ENCODE measurements at places on chromosomes 3 and 15.

DNA sequence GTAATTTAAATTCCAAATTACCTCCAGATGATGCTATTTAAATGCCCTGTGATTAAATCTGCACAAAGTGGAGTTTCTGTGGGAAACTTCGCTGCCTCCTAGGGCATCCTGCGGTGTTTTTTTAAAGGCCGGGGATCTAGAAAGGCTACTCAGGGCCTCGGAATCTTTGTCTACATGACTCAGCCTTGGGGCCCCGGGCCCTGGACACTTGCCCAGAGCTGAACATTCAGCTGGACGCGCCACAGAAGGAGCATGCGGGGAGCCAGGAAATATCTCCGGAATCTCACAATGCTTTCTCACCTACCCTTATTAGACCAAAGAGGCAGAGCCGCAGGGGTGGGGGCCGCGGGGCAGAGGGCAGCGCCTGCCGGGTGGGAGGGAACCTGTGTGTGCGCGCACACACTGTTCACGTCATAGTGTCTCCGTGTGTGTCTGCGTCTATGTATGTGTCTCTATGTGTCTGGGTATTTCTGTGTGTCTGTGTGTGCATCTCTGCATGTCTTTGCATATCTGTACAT lies 145.5 kb upstream of the TPM1 start:
- peak; percentile 92 for DNase-seq

GRCh38 chr3:71488391-71488809 lies 95.1 kb downstream of the FOXP1 start:
- DNase-seq = no peak

- no peak for DNase-seq
Measured at GRCh38 chr3:66076861-66077470, 38.2 kb upstream of the MAGI1 start.

GRCh38 chr3:178520451-178520850 lies 15.8 kb upstream of the KCNMB2 start:
- DNase-seq = no peak

DNA sequence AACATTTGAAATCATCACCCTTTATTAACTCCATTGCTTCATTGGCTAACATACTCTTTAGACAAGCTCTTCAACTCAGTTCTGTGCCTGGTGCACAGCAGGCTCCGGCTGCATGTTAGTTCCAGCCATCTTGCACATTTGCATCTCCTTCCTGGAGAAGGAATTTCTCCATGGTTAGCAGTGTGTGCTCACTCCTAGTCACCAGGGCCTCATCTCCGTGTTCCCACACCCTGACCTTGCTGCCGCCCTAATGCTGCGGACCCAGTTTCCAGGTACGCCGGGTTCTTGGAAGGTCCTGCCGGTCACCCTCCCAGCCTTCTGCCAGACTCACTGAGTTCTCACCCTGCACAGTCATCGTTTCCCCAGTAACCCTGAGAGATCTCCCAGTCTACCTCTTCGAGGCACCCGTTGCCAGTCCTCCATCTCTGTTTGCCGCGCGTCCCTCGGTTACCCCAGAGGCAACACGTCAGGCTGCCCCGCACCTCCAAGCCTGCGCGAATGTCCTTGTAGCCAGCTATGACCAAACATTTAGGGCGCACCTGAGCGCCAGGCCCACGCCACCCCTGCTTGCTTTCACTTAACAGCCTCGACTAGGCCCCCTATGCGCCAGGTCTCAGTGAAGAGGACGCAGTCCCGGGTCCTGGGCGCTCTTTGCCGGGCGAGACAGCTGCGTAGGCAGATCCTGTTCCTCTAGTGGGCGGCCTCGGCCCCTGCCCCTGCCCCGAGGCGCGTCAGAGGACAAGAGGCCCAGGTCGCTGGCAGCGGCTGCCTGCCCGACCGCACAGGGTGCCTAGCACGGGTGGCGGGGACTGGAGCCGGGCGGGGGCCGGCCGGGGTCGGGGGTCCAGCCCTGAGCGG lies 747 bp upstream of the ZNF592 start:
- DNase-seq = peak; percentile 88

GRCh38 chr15:84834969-84835368 lies 17.8 kb downstream of the ALPK3 start:
- DNase-seq = peak; percentile 30

- DNase-seq = no peak
Measured at GRCh38 chr15:64749167-64749566, 26.2 kb downstream of the RBPMS2 start.

GRCh38 chr3:84962415-84962814 lies 3.6 kb downstream of the CADM2 start:
- no peak for DNase-seq

DNA sequence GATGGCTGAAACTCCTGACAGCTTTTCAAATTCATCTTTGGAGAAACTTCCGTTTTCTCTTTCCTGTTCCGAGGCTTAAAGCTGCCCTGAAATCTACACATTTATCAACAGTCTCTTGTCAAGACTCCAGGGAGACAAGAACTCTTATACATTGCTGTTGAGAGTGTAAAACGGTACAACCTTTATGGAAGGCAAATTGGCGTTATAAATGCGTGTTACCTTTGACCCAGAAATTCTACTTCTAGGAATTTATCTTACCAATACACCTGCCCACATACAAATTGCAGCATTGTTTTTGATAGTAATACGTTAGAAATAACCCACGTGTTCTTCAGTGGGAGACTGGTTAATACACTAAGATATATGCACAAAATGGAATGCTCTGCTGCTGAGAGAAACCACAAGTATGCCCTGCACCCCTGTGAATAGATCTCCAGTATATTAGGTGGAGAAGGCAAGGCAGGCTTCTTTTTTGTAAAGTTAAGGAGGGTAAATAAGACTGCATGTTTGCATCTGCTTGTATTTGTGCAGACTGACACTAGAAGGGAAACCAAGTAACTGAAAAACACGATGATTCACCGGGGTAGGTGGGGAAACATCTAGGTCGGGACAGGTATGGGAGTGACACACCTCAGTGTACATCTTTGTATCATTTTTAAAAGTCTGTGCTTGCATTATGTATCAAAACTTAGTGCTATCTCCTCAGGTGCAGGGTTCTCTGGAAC lies 97.5 kb downstream of the IGF1R start:
- no peak for DNase-seq

DNA sequence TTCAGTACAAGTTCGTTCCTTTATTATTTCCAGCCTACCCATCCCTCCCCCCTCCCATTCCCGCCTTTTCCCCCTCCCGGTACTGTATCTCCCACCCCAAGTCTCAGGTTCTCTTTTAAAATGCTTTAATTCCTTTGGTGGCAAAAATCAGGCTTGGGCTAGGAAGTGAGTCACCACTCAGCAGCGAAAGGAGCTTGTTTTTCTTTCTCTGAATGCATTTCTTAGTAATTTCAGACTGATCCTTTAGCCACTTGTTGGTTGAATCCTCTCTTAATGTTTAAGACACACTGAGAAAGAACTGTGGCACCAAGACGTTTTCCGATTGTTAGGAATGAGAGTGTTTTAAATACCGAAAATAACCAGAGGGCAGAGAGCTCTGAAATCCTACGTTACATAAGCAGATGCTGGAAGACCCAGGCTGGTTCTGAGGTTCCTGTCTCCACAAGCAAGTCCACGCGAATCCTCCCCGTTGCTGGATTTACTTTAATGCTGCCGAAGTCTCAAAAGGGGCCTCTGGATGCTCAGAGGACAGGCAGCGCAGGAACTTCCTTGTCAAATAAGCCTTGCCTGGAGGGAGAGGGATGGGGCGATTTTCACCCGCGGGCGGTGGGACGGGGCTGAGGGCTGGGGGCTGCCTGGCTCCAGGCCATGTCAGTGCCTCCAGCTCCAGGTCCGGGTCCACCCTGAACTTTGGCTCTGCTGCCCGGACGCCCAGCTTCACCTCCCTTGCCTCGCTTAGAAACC lies 854 bp upstream of the COL8A1 start:
- DNase-seq = peak; percentile 30

- DNase-seq = no peak
Measured at GRCh38 chr15:39783244-39783820, 691 bp upstream of the FSIP1 start.

DNA sequence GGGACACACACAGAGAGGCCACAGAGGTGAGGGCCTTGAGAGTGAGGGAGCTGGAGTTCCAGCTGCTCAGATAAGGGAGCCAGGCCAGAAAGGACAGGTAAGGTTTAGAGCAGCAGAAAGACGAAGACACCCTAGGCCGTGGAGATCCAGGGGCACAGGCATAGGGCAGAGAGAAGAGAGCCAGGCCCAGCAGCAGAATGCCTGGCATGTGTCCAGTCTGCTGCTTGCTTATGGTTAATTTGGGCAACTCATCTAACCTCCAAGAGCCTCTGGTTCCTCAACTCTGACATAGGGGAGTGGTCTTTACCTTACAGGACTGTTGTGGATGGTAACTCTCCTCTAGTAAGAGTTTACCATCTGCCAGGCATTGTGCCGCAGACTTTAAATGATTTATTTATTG lies 35.9 kb downstream of the STARD5 start:
- DNase-seq = no peak

GRCh38 chr3:168091302-168091858 lies 4.3 kb downstream of the GOLIM4 start:
- no peak for DNase-seq

DNA sequence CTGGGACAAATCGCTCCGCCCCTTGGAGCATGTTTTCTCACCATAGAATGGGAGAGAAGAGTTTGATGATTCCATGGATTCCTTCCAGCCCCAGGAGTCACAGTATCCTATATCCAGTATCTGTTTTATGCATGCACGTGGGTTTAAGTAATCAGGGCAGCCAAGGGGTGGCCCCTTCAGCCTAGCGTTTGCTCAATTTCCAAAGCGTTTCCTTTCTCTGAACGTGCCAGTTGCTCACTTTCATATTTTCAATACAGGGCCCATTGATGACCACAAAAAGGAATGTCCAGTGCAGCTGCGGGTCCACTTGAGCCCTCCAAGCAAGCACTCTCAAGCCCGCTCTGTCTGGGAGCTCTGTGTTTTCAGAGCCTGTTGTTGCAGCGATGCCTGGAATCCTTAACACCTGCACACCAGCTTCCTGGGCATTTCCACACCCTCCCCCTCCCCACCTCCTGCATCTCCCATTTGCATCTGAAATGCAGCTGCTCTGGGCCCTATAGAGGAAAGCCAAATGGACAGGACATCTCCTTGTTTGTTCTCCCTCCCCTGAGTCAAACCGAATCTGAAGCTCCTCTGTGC lies 164.3 kb upstream of the LPP start:
- no peak for DNase-seq

- DNase-seq = no peak
Measured at GRCh38 chr3:157618886-157619285, 115.7 kb upstream of the VEPH1 start.

- DNase-seq = no peak
Measured at GRCh38 chr3:13020159-13020750, 53.0 kb downstream of the IQSEC1 start.

DNA sequence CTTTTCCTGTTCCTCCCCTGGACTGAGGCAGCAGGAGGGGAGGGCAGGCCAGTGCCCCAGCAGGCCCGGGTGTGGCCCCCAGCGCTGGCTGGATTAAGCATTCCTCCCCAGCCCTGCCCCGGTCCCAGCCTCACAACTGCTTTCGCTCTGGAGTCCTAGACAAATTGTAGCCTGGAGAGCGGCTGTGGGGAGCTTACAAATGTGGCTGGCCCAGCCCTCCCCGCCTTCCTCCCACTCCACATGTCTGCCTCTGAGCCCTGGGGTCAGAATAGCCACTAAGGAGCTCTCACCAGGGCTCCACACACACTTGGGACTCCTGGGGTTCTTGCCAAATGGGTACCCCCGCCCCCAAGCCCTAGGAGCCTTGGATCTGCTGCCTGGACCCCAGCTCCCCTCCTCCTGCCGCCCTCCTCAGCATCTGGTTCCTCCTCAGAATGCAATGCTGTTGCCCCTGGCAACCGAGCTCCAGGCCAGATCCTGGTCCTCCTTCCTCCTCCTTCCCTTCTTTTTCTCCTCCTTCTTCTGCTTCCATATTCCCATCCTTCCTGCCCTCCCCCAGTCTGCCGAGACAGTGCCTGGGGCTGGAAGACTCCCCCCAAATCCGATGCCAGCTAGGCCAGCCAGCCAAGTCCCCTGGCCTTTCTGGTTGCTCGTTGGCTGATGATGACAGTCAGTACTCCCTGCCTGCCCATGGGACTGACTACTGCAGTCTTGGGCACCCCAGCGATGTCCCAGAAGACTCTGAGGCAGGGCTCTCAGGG lies 91.1 kb downstream of the LINGO1 start:
- DNase-seq = peak; percentile 66

- no peak for DNase-seq
Measured at GRCh38 chr15:28125673-28126651, 26.8 kb upstream of the OCA2 start.

Measured in left ventricle myocardium superior (tissue), 1 donor.